Stimulated activated CD8-positive, alpha-beta memory T cell treated with anti-CD3 and anti-CD28 coated beads, Interleukin-2, amount 100 ng/mL, for 1 hour (primary cell): ENCODE measurements at places on chromosomes 7 and 10.

DNA sequence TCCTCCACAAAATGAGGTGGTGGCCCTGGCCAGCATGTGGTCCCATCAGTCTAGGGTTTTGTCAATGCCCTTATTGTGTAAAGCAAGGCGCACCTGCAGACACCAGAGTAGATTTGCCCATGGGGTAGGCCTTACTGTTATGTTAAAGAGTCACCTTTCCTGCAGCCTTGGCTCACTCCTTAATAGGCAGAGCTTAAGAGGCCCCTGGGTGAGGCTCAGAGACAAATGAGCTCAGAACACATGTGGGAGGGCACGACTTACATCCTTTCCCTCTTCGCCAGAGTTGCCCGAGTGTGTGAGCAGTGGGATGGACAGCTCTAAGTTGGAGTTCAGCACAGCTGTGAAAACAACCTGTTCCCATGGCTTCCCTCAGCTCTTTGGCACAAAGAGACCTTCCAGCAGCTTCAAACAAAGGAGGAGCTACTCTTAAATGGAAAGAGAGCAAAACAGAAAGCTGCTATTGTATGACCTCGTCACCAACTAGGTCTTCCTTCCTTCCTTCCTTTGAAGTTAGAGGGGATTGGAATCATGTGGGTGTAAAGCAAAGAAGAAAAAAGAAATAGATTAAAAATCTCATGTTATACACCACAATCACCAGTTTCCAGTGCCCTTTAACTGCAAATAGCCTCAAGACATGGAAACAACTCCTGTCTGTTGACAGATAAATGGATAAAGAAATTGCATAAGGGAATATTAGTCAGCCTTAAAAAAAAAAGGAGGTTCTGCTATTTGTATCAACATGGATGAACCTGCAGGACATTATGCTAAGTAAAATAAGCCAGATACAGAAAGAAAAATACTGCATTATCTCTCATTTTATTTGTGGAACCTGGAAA is 11.9 kb upstream of the XPNPEP1 start:
- no peak for DNase-seq

DNA sequence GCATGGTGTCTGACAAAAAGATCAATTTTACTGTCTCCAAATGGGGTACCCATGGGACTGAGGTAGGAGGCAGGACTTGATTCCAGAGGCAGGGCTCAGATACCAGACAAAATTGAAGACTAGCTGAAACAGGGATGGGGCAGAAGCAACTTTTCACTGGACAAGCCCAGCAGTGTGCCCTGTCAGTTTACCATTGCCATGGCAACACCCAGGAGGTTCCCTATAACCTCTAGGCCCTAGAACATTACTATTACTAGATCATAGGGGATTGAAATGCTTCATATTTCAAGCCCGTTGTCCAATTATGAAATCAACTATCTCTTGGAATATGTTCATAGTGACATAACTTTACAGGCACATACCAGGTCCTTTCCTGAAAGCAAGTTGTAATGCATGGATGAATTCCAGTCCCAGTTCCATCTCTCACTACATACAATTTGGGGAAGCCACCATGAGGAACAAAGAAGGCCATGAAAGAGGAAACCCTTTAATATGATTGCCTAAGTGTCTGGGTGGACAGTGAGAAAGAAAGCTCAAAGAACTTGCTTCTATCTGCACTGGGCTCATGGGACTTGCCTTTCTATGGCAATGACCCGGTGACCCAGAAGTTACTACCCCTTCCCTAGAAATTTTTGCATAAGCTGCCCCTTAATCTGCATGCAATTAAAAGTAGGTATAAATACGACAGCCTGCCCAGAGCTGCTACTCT is 557.9 kb downstream of the KCNMA1 start:
- no peak for DNase-seq

DNA sequence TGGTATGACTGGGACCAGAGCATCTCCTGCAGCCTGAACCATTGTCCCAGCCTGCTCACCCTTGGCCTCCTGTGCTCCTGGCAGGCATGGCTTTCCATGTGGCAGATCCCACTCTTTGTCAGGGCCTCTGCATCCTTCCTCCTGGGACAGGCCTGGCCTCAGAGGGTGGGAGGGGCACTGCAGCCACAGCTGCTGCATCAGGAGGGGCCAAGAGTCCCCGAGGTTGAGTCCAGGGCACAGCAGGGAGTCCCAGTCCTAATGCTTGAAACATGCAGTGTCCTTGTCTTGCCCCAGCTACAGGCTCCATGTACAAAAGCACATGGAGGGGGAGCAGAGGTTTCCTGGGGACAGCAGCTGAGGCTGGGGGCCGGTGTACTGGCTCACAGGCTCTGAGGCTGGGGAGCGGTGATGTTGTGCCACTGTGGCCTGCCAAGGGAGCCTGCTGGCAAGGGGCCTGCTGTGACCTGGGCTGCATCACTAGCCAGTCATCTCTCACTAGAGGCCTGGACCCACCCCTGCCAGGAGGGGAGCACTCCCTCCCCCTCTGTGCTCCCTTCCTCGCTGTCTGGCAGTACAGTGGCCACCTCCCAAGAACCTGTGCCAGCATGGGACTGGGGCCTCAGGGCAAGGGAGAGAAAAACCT is 144.8 kb downstream of the ZNF248 start:
- no peak for DNase-seq

GRCh38 chr7:67618556-67619162 is 622.0 kb downstream of the TYW1 start:
- DNase-seq: no peak

DNA sequence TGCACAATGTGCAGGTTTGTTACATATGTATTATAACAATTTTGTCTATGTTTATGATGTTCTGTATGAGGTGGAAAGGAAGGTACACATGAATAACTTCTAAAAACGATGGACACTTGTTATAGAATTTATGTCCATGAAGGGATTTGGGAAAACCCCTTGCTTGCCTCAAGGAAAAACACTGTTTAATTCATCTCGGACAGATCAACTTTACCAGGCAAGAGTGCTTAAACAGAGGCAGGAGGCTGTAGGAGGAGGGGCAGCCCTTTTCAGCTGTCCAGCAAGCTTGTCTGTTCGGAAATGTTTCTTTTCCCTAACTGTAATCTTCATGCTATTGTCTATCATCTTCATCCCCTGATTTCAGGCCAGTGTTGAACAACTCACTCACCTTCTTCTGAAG is 200.9 kb downstream of the CDC14C start:
- no peak for DNase-seq

DNA sequence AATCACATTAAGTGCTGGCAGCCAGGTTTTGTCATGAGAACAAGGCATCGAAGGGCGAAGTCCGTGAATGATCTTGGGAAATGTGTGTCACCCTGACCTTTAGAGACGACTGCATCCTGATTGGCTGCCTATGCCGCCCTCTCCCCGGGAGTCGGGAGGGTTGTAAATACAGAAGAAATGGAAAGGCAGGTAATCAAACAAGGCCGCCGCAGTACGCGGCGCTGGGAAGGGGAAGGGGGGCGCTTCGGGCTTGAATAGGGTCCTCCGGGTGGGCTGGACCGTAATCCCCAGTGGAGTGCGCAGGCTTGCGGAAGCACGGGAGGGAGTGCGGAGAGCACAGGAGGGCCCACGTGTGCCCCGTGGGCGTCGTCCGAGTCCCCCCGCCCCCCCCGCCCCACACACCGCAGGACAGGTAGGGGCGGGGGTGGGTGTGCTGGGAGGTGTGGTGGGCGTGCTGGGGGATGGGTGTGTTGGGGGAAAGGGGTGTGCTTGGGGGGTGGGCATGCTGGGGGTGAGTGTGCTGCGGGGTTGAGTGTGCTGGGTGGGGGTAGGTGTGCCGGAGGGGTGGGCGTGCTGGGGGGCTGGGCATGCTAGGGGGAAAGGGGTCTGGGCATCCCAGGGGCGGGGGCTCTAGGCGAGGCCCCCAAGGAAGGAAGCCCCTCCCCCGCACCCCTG is 169.4 kb downstream of the ARHGAP12 start:
- DNase-seq: peak; percentile 26

DNA sequence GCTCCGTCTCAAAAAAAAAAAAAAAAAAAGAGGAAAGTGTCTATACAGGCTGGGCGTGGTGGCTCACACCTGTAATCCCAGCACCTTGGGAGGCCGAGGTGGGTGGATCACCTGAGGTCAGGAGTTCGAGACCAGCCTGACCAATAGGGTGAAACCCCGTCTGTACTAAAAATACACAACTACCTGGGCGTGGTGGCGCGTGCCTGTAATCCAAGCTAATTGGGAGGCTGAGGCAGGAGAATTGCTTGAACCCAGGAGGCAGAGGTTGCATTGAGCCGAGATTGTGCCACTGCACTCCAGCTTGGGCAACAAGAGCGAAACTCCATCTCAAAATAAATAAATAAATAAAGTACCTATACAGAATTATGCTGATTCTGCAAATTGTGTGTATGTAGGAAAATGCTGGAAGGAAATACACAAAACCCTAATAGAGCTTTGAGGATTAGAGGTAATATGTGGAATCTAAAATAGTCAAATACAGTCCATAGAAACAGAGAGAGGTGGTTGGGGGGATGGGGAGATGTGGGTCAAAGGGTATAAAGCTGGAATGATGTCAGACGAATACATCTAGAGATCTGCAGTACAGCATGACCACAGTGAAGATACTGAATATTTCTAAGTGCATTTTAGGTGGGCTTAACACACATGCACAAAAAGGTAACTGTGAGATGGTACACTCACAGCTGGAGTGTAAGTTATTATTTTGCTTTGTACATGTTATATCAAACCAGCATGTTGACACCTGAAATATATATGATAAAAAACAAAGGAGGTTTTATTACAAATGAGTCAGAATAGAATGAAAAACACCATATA is 174.5 kb upstream of the KLF14 start:
- DNase-seq: no peak

GRCh38 chr7:27212497-27213432 is 12.9 kb upstream of the HOXA13 start:
- DNase-seq: no peak

GRCh38 chr10:124741922-124742412 is 2.2 kb downstream of the FAM53B start:
- DNase-seq: no peak

- no peak for DNase-seq
Measured at GRCh38 chr7:1761097-1761496, 91.0 kb downstream of the ELFN1 start.

GRCh38 chr7:134293002-134293740 is 23.6 kb downstream of the SLC35B4 start:
- DNase-seq: no peak

DNA sequence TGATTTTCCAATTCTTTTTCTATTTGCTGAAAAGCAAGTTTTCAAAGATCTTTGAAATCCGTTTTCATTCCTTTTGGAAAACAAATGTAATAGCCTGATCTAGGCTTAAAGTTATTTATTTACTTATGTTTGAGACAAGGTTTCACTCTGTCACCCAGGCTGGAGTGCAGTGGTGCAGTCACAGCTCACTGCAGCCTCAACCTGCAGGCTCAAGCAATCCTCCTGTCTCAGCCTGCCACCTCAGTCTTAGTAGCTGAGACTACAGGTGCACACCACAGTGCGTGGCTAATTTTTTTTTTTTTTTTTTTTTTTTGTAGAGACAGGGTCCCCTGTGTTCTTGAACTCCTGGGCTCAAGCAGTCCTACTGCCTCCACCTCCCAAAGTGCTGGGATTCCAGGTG is 4.6 kb downstream of the ST7 start:
- no peak for DNase-seq

GRCh38 chr10:86247588-86247987 is 119.0 kb downstream of the GRID1 start:
- DNase-seq: no peak

- no peak for DNase-seq
Measured at GRCh38 chr7:23472046-23472445, 1.8 kb upstream of the IGF2BP3 start.

- no peak for DNase-seq
Measured at GRCh38 chr10:11294831-11295450, 277.3 kb downstream of the CELF2 start.

GRCh38 chr7:151246851-151247580 is 1.5 kb downstream of the SMARCD3 start:
- DNase-seq: no peak

DNA sequence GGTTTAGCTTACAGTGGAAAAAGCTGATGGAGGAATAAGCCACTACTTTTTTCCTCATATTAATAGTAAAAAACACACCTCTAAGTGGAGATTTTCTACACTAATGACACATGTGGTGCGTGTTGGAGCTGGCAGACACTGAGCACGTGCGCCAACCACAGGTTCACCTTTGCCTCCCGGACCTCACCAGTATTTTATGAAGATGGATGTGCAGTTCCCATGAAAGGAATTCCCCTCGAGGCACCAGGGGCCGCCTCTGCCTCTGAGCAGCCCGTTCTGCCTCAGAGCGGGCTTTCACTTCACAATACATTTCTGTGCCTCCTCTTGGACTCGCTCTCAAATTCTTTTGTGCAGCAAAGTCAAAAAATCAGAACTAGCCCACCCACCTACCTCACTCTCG is 477.5 kb upstream of the ADARB2 start:
- DNase-seq: no peak

GRCh38 chr7:157429001-157429679 is 92.3 kb downstream of the DNAJB6 start:
- no peak for DNase-seq

DNA sequence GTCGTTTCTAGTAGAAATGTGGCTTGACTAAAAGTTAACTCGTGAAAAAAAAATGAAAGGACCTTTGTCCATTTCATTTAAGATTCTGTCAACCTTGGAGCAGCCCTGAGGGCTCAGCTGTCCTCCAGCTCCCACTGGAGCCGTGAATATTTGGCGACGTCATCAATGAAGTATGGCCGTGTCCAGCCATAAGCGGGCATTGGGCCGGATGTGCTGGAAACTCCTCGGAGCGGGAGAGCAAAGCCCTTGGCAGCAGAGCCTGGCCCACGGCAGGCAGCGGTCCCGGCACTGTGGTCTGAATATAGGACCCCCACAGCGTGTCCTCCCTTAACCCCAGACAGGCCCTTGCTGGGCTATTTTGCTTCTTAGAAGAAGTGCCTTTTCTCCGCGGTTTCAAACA is 50.0 kb downstream of the JAKMIP3 start:
- DNase-seq: no peak

- no peak for DNase-seq
Measured at GRCh38 chr7:59079-60016, 133.0 kb upstream of the FAM20C start.

DNA sequence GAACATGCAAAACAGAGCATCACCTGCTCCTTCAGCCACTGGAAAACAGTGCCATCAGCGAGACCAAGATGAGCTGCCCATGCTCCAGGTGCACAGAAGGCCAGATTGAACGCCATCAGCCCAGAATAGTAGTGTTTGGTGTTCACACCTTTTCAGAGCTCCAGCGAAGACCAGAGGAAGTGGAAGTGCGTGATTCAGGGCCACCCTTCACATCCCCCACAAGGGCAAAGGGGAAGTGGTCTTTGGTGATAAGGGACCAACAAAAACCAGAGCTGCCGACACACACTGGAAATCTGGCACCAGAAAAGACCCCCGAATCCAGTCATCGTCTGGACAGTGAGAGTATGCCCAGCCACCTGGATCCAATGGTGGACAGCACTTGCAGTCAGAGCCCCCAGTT is 29.5 kb upstream of the TMEM72 start:
- DNase-seq: no peak

- DNase-seq: no peak
Measured at GRCh38 chr7:37142958-37143357, 305.7 kb downstream of the ELMO1 start.

DNA sequence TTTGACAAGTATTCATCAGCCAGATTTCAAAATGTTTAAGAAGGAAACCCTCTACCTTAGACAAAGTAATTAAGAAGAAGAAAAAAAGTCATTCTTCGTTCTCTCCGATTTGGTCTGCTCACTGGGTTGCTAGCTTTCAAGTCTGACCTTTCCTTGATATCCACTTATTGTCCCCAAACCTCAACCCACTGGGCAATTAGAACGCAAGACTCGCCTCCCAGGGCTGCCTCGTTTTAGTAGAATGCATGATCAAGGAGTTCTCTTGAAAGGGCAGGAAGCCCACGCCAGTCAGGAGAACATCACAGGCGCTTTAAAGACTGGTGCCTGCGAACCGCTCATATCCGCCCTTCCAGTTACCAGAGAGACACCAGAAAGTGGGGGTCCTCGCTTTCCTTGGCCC is 637.7 kb downstream of the PARD3 start:
- DNase-seq: no peak
